ENCODE measurements at places on chromosomes 13 and 19.

- peak overlapping the region; percentile 6 for H3K4me3 ChIP-seq
- peak overlapping the region; percentile 95 for H3K27ac ChIP-seq
- no peaks in the 10 kb centered on the region for H3K27me3 ChIP-seq
- no peaks in the 10 kb centered on the region for H3K36me3 ChIP-seq
Measured at GRCh38 chr19:48962029-48962848, 2.9 kb upstream of the FTL start.

- H3K36me3 ChIP-seq: no peaks in the 10 kb centered on the region
- no peak overlapping the region for H3K27ac ChIP-seq
- H3K4me3 ChIP-seq: no peak overlapping the region
- no peak for DNase-seq
- H3K4me1 ChIP-seq: peaks cover 7% of the 10 kb centered on the region
- H3K27me3 ChIP-seq: no peaks in the 10 kb centered on the region
Measured at GRCh38 chr19:15173746-15174404, 26.9 kb downstream of the NOTCH3 start.

- H3K4me3 ChIP-seq: no peak overlapping the region
- no peak for DNase-seq
Measured at GRCh38 chr13:25827831-25828465, 223.9 kb downstream of the SHISA2 start.

DNA sequence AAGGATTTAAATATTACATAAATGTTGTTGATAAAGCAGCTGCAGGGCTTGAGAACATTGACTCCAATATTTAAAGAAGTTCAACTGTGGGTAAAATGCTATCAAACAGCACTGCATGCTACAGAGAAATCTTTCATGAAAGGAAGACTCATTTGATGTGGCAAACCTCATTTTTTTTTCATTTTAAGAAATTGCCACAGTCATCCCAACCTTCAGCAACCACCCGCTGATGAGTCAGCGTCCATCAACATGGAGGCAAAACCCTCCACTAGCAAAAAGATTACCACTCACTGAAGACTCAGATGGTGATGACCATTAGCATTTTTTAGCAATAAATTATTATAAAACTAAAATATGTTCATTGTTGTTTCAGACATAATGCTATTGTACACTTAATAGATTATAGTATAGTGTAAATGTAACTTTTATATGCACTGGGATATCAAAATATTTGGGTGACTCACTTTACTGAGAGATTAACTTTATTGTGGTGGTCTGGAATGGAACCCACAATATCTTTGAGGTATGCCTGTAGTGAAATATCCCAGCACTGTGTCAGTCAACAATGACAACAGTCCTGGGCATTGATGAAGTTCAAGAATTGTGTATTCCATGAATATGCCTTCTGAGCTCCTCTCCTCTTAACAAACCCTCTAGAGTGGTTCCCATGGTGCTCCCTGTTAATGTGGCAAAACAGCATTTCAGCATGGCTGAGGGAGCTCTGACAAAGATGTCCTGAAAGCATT lies 52.4 kb upstream of the SOX21 start:
- no peak overlapping the region for H3K27ac ChIP-seq
- no peaks in the 10 kb centered on the region for H3K27me3 ChIP-seq
- H3K4me3 ChIP-seq: no peak overlapping the region
- no peaks in the 10 kb centered on the region for H3K36me3 ChIP-seq

DNA sequence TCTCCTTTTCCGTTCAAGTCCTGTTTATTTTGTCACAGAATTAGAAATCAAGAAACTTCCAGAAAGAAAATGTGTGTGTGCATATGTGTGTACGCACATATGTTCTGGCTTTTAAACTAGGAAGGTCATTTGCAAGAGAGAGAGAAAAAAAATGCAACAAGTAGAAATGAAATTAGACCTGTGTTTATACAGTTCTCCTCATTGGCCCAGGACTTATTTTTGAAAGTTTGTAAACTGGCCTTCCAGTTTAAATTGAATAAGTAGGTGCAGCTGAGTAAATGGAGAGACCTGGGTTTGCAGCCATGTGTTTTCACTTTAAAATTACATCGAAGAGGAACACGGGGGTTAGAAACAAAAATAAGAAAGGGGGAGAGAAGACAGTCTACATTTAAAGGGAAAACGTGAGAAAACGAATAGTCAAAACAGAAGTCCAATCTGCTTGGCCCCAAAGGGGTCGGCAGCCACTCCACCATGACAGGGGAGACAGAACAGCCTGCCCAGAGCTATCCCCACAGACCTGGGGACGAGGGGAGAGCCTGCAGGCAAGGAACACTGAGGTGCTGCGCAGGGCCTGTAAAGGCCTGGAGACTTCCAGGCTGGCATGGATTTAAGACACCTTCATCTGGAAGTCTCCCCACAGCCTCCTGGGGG lies 216.8 kb upstream of the MAB21L1 start:
- DNase-seq: no peak
- H3K27me3 ChIP-seq: no peaks in the 10 kb centered on the region
- no peaks in the 10 kb centered on the region for H3K4me1 ChIP-seq

GRCh38 chr13:63540061-63540460 lies 2124.4 kb upstream of the PCDH20 start:
- no peaks in the 10 kb centered on the region for H3K4me1 ChIP-seq
- H3K27ac ChIP-seq: no peak overlapping the region
- no peak overlapping the region for H3K4me3 ChIP-seq
- no peaks in the 10 kb centered on the region for H3K27me3 ChIP-seq

DNA sequence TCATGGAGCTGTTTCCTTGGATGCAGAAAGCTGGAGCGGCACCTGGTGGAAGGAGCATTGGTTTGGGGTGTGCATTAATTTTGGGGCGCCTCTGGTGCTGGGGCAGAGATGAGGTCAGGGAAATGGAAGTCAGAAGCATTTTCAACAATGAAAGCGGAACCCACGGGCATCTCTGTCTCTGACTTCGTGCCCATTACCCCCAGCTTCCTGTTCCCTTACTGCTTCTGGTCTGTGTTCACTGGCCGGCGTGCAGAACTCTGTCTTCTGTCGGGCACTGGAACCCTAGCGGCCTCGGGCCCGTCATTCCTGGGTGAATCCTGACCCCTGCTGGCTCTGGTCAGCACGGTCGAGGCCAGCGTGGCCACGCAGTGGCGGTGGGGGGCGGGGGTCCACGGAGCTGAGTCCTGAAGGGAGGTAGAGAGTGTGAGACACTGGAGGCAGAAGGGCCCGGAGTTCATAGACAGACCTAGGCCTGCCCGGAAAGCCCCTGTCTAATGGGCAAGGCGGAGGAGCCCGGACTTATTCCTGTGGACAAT lies 7.9 kb upstream of the LINGO3 start:
- no peaks in the 10 kb centered on the region for H3K36me3 ChIP-seq
- H3K27ac ChIP-seq: no peak overlapping the region
- H3K27me3 ChIP-seq: no peaks in the 10 kb centered on the region
- peak; percentile 80 for DNase-seq
- no peaks in the 10 kb centered on the region for H3K4me1 ChIP-seq

Measured in Peyer's patch (tissue), 4 donors.